Urinary bladder (tissue), 4 donors: ENCODE measurements at places on chromosomes 16 and 17. TPM values are rescaled to one million over a fixed set of nuclear protein-coding genes. Genes with fewer than 3 reads are reported as not detected.

DNA sequence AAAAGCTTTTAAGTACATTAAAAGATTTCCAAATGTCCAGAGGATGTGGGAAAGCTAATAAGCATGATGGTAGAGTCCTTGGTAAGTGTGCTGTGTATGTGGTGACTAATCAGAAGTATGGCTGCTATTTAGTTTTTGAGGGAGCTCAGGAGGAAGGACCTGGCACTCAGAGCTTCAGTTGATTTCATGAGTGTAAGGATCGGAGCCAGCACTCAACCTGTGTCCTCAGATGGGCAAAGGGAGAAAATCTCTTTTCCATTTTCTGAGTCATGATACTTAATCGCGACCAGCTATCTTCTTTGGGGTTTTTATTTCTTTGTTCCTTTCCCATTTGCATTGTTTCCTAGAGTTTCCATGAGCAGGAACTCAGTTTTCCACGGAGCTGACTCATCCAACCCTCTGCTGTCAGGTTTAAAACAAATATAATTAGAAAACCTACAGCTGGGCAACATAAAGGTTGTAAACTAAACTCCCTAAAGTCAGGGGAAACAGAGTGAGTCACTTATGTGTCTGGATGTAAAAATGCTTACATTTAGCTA lies 125.4 kb downstream of the MAP2K6 start:
- DNase-seq = no peak

DNA sequence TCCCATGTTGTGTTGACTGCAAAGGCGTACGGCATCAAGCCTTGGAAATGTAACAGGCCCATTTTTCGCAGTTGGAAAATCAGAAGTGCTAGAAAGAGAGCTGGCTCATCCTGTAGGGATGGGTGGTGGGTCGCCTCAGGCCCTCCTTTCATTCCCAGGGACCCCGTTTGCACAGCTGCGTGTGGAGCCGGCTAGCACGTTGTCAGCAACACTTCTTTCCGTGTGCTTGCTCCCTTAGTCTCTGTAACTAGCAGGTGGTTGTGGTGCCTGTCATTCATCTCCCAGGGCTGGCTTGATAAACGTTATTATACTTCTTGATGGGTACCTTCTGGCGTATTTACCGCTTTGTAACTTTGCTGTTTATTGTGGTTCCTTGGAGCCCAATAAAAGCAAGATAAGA lies 239.0 kb upstream of the CACNG5 start:
- no peak for DNase-seq

Gene SPEM3
- total RNA-seq = not detected

DNA sequence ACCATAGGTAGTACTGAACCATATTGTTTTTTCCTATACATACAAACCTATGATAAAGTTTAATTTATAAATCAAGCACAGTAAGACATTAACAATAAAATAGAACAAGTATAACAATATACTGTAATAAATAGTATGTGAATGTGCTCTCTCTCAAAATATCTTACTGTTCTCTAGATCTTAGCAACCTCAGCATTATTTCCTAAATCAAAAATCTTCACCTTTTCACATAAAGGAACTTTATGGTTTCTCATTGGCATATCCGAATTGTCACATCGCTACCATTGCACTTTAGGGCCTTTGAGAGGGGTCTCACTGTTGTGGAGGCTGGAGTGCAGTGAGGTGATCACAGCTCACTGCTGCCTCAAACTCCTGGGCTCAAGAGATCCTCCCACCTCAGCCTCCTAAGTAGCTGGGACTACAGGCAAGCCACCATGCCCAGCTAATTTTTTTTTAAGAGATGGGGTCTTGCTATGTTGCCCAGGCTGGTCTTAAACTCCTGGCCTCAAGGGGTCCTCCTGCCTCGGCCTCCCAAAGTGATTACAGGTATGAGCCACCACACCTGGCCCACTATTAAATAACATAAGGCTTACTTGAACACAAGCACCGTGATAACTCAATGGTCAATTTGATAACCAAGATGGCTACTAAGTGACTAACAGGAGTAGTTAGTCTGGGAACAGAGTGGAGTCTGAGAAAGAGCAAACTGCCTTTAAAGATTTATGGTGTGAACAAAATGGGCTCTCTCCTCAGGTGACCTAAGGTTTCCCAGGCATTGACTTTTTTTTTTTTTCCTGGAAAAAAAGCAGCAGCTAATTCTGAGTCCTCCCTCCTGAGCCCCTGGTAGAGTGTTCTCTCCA lies 2.9 kb upstream of the TMEM97 start:
- DNase-seq = no peak
